GM12892 (cell line): ENCODE measurements at places on chromosomes 1 and 21.

- no peak for DNase-seq
Measured at GRCh38 chr1:160075836-160076235, 5.5 kb upstream of the KCNJ9 start.

DNA sequence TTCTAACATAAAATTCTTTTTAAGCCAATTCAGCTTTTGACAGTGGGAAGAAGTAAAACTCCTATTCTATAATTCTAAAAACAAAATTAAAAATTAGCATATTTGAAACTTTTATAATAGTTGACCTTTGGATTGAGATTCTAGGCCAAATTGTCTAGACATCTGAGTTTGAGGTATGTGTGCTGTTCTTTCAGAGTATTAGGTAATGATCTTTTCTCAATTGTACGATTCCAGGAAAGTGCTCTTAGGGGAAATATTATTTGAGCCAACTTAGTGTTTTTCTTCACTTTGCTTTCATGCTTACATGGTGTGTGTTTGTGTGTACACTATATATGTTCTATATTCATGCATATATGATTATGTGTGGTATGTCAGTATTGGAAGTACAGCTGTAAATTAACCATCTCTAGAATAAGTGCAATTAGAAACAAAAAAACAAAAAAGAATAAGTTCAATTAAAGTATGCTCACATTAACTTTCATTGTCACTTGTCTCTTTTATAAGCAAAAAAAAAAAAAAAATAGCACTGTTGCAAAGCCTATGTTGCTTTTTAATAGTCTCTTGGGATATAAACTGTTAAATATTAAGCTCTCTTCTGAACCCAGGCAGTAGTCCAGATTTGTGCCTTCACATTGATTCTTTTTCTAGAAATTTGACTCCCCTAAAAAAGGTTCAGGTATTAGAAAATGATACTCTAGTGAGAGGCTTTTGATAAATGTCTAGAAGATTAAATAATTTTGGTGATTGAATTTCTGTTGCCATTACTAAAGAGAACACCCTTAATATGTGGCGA, 132.2 kb downstream of the ATP5PO start:
- DNase-seq = no peak

- DNase-seq = no peak
Measured at GRCh38 chr1:182169203-182169602, 107.7 kb upstream of the ZNF648 start.

GRCh38 chr1:54950006-54950368, 30.4 kb upstream of the TMEM61 start:
- no peak for DNase-seq
